ENCODE measurements at places on chromosomes 1 and 21. TPM values are rescaled to one million over a fixed set of nuclear protein-coding genes. Genes with fewer than 3 reads are reported as not detected.

The PGLYRP3 gene
- 4.4 TPM for total RNA-seq

The S100A9 gene
- total RNA-seq: 1,024 TPM

The TSACC gene
- not detected for total RNA-seq

The NOL9 gene
- total RNA-seq: 16.5 TPM

The VTCN1 gene
- total RNA-seq: 6.5 TPM

The FAM151A gene
- total RNA-seq: not detected

The WARS2 gene
- 39.9 TPM for total RNA-seq

The ARPC5 gene
- total RNA-seq: 79.5 TPM

The ESRRG gene
- total RNA-seq: 2.3 TPM

The SUSD4 gene
- total RNA-seq: 12.9 TPM

The C4BPB gene
- total RNA-seq: 0.30 TPM

The KPRP gene
- total RNA-seq: 0.89 TPM

The SPTA1 gene
- 10.6 TPM for total RNA-seq

The ELAVL4 gene
- 0.10 TPM for total RNA-seq

The S100A5 gene
- total RNA-seq: not detected

The TNFRSF14 gene
- 18.1 TPM for total RNA-seq

The C1orf21 gene
- total RNA-seq: 20.4 TPM

The KRTAP12-1 gene
- 2.0 TPM for total RNA-seq

The SLC1A7 gene
- total RNA-seq: not detected

The GIPC2 gene
- 2.3 TPM for total RNA-seq

The SNRPE gene
- total RNA-seq: 53.6 TPM

The BCAN gene
- total RNA-seq: 2.1 TPM

The FCRL2 gene
- total RNA-seq: 0.20 TPM

The CELA3A gene
- not detected for total RNA-seq

Measured in skin of body (tissue), 3 donors.